ENCODE measurements at places on chromosomes 6 and 20. TPM values are rescaled to one million over a fixed set of nuclear protein-coding genes. Genes with fewer than 3 reads are reported as not detected.
A peak's percentile ranks its signal among the peaks of the same experiment; 100 is the strongest.

DNA sequence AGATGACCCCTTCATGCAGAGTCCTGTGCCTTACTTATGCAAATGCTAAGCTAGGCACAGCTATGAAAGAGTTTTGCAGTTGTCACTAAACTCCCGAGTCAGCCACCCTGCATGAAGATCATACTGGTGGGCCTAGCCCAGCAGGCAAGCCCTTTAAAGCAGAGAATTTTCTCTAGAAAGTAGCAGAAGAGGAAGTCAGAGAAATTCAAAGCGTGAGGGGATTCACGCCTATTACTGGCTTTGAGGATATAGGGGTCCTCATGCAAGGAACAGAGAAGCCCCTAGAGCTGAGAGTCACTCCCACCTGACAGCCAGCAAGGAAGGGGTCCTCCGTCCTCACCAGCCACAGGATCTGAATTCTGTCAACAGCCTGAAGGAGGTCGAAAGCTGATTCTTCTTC is 54.6 kb downstream of the MYB start:
- DNase-seq, result no peak
- H3K27ac ChIP-seq, result peak overlapping the region; percentile 13
- no peaks in the 10 kb centered on the region for H3K27me3 ChIP-seq
- no peaks in the 10 kb centered on the region for H3K36me3 ChIP-seq
- no peak overlapping the region for H3K4me3 ChIP-seq

- H3K4me3 ChIP-seq, result no peak overlapping the region
- H3K27me3 ChIP-seq, result no peaks in the 10 kb centered on the region
- DNase-seq, result no peak
Observed at GRCh38 chr20:10040070-10040975, 5.5 kb downstream of the ANKEF1 start.

HLA-DRB5 gene
- total RNA-seq, result not detected

FAM184A gene
- 13.6 TPM for total RNA-seq

Measured in K562 (cell line).